NCI-H1694 treated with DMSO at 0.1 percent for 48 hours (cell line): ENCODE measurements at places on chromosomes 6 and 20.

GRCh38 chr6:7271205-7271534 is 41.8 kb downstream of the SSR1 start:
- DNase-seq: no peak

GRCh38 chr20:49887251-49888211 is 27.8 kb downstream of the SPATA2 start:
- no peak for DNase-seq

GRCh38 chr20:46828471-46828870 is 66.2 kb upstream of the EYA2 start:
- no peak for DNase-seq

DNA sequence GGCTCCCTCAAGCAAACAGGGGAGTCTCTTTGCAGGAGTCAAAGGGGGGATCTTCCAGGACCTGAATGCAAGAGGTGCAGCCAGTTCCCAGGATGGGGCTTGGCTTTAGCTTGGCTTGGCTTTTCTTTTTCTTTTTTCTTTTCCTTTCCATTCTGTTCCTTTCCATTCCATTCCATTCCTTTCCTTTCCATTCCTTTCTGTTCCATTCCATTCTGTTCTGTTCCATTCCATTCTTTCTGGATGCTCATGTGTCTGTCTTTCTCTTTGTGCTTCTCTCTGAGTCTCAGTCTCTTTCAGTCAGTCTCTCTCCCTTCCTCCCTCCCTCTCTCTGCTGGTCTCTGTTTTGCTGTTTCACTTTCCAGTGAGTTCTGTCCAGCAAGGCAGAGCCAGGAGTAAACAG is 163.3 kb downstream of the PHACTR3 start:
- no peak for DNase-seq

DNA sequence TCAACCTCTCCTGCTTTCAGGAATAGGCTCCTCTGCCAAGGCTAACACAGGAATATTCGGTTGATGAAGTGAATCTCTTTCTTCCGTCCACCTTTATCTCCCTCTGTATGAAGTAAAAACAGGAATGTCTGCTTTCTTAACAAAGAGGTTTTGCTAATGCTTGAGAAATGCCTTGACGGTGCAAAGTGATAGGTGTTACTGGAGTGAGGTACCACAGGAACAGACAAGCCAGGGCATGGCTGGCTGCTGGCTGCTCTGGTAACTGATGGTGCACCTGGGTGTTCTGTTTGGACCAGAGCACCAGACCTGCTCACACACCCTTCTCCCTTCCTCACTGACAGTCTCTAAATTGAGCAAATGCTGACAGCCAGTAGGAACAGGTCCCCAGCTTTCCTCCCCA is 174.0 kb upstream of the FBXL4 start:
- DNase-seq: no peak

- no peak for DNase-seq
These were observed 280.2 kb downstream of the COL12A1 start for GRCh38 chr6:74925683-74926082.

GRCh38 chr6:107817784-107818183 is 6.3 kb downstream of the SCML4 start:
- no peak for DNase-seq

- DNase-seq: no peak
These were observed 3.4 kb upstream of the RNF217 start for GRCh38 chr6:124958759-124959354.

GRCh38 chr6:100165442-100165841 is 171.4 kb upstream of the MCHR2 start:
- DNase-seq: no peak

- DNase-seq: no peak
These were observed 13.3 kb downstream of the RBM38 start for GRCh38 chr20:57404419-57405072.

GRCh38 chr6:63567966-63568365 is 4.3 kb upstream of the LOC128125822 start:
- no peak for DNase-seq

- no peak for DNase-seq
These were observed 30.4 kb downstream of the SRSF3 start for GRCh38 chr6:36624461-36625157.

GRCh38 chr6:22926790-22927354 is 357.5 kb downstream of the HDGFL1 start:
- no peak for DNase-seq

GRCh38 chr6:26031151-26031594 is 56.1 kb upstream of the HFE start:
- no peak for DNase-seq

DNA sequence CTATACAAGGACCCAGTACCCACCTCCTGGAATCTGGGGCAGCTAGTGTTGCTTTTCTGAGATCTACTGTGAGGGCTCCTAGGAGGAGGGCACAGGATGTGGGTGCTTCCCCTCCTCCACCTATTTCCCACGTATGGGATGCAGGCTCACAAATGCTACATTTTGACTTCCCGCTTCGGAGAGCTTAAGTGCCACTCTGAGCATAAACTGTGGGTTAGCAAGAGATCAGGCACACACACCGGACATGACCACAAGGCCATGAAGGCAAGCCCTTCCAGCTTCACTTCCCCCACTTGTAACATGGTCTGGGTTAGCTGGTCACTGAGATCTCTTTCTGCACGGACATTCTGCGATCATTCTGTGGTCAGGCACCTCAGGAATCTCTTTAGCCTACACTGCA is 15.7 kb upstream of the TGM3 start:
- DNase-seq: no peak

GRCh38 chr6:37713529-37714119 is 15.9 kb upstream of the MDGA1 start:
- DNase-seq: no peak

GRCh38 chr6:169865346-169866139 is 114.1 kb downstream of the ERMARD start:
- DNase-seq: no peak

GRCh38 chr20:62508641-62509051 is 32.9 kb upstream of the GATA5 start:
- no peak for DNase-seq

- no peak for DNase-seq
These were observed 44.7 kb upstream of the FOXQ1 start for GRCh38 chr6:1267057-1267732.

GRCh38 chr6:81895511-81896185 is 143.2 kb upstream of the TENT5A start:
- DNase-seq: no peak

DNA sequence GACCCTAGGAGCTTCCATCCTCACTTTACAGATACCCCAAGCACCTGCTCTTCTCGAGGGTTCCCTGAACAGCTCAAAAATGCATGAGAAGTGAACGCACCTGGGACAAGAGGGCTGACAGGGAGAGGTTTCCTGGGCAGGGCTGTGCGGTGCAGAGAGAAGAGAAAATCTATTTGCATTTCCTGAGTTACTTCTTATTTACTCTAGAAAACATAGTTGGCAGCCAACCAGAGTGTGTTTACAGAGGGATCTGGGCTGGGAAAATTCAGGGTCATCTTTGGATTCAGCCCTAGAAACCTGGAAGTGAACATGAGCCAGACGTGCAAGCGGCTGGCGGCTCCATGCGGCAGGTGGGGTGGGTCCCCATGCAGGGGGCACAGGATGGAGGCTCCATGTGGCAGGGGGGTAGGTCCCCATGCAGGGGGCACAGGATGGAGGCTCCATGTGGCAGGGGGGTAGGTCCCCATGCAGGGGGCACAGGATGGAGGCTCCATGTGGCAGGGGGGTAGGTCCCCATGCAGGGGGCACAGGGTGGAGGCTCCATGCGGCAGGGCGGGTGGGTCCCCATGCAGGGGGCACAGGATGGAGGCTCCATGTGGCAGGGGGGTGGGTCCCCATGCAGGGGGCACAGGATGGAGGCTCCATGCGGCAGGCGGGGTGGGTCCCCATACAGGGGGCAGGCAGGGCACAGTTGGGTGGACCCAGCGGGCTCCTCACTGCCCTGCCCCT is 342.0 kb downstream of the TAF4 start:
- DNase-seq: no peak

- DNase-seq: peak; percentile 38
These were observed 1.2 kb downstream of the TRIB3 start for GRCh38 chr20:381581-382290.

- no peak for DNase-seq
These were observed 291.5 kb upstream of the SULF2 start for GRCh38 chr20:48076747-48077146.

- DNase-seq: no peak
These were observed 61.3 kb downstream of the TRERF1 start for GRCh38 chr6:42390228-42390934.

DNA sequence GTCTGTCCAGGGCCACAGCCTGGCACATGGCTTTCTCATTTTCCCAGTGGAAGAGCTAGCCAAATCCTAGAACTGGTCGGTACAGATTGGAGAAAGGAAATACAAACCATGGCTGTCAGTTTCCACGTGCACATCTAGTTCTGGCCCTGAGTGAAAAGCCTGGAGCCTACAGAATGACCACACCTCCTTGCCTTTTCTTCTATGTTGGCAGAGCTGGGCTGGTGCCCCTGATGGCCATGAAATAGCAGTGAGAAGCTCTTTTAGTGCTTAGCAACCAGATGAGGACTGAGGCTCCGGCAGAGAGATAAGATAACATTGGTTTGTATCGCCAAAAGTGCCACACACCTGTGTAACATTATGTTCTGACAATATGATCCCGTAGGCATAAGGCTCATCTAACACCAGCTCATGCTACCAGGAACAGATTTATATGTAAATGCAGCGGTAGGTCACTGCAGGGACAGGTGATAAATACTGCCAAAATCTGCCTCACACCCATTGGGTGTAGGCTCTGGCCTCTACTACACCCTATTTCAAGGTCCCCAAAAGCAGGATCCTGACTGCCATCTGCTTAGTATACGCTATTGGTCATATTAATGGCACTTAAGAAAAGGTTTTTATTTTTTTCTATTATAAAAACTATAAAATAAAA is 39.9 kb upstream of the TBC1D7 start:
- DNase-seq: no peak

- DNase-seq: peak; percentile 34
These were observed 17.3 kb downstream of the PLN start for GRCh38 chr6:118565311-118565960.

DNA sequence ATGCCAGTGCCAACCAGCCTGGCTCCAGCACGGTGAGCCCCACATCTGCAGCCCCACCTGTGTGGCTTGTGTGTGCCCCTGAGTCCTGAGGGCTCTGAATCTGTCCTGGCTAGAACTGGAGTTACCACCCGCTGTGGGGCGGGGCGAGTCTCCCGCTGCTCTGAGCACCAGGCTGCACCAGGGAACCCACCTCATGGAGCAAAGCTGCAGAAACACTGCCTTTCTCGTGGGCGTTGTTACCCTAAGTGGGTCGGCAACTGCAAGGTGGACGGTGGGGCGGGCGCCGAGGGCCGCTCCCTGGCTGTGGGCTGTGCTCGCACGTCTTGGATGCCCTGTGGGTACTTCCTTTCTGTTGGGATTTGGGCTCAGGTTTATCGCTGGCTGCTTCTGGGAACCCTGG is 12.7 kb upstream of the ZBTB46 start:
- no peak for DNase-seq

DNA sequence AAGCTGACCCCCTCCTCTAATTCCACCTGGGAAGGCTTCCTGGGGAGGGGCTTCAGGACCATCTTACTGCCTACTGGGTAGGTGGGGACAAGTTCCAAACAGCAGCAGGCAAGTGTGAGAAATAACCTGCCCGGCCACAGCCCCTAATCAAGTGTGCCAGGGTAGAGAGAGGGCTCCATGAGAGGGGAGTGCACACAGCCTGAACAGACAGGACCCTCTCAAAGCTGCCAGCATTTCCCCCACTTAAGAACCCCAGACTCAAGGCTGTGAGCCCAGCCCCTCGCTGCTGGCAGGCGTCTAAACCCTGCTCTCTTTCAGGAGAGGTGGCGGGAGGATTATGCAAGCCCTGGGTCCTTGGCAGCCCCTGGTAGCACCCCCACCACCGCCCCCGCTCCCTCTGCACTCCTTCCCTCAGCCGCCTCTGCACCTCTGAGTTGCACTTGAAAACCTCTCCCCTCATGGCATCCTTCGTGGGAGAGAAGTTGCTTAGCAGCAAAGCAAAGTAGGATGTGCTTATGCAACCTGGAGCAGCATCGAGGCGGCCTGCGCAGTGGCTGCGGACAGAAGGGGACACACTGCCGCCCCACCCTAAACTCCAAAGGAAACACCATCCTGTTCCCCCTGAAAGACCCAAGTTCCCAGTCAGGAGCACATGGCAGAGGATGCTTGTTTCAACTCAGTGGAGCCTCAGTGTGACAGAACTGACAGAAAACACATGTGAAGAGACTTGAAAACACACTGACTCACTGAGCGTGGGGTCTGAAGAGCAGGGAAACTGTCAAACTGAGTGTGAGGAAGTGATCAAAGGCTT is 10.5 kb downstream of the DDRGK1 start:
- DNase-seq: no peak

GRCh38 chr6:168272415-168273325 is 46.9 kb downstream of the DACT2 start:
- DNase-seq: no peak

DNA sequence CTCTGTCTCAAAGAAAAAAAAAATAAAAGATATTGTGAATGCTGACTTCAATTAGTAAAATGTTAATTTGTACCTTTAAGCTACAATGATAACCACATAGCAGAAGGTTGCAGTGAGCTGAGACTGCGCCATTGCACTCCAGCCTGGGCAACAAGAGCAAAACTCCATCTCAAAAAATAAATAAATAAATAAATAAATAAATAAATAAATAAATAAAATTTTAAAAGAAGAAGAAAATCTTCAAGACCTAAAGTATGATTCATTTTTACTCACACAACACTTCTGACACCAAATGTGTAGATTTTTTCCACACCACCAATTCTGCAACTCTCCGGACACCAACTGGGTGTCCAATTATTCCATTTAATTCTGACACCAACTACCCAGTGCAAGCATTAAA is 28.8 kb upstream of the MBOAT1 start:
- DNase-seq: no peak

GRCh38 chr6:38552121-38552520 is 87.6 kb downstream of the BTBD9 start:
- DNase-seq: no peak

DNA sequence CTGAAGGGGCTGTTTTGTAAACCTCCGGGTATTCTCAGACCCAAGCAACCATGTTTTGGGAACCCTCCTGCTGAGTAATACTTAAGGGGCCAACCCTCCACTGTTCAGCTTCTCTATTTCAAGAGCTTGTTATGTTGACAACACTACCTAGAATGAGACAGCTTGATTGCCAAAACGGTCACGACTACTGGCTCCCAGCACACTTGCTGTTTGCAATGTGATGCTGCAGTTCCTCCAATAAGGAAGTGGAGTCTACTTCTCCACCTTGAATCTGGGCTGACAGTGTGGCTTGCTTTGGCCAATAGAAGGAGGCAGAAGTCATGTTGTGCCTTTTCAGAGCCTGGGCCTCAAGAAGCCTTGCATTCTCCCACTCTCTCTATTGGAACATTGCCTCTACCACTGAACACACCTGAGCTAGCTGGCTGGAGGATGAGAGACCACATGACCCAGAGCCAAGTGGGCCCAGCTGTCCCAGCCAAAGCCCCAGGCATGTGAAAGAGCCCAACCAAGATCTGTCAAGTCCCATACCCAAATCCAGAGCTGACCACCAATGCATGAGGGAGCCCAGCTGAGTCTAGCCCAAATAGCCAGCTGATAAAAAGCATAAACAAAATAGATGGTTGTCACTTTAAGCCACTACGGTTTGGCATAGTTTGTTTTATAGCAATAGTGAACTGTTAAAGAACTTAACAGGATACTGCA is 108.0 kb downstream of the PRND start:
- no peak for DNase-seq

- no peak for DNase-seq
These were observed 116.8 kb downstream of the OTOR start for GRCh38 chr20:16864963-16865362.

- DNase-seq: no peak
These were observed 59.7 kb upstream of the MYB start for GRCh38 chr6:135121434-135121833.
